ENCODE measurements at places on chromosomes 2 and 18.

DNA sequence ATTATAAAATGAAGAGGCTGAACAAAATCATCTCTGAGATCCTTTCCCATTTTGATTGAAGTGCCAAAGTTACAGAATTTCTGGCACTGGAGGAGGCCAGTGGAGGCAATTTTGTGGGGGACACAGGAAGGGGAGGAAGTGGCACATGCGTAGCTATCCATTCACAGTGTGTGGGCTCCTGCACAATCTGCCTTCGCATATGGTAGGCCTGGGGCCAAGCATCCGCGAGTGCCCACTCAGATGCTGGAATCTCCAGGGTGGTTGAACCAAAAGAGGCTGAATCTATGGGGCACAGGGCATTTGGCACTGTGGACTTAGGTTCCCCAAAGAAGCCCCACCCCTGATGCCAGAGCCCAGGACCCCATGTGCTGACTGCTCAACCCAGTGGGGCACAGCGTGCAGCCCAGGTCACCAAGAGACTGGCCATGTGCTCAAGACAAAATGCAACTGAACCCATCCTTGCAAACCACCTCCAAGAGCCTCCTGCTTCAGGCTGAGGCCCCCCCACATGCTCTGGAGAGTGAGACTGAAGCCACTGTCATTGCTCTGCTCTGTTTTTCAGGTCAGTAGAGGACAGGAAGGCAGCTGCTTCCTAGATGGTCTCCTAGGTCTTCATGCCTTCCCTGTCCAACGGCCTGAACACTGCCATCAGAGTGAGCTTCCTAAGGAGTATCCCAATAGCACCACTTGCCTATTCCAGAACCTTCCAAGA lies 28.5 kb downstream of the ST8SIA5 start:
- no peaks in the 10 kb centered on the region for H3K36me3 ChIP-seq
- DNase-seq, result no peak
- H3K27ac ChIP-seq, result no peak overlapping the region

DNA sequence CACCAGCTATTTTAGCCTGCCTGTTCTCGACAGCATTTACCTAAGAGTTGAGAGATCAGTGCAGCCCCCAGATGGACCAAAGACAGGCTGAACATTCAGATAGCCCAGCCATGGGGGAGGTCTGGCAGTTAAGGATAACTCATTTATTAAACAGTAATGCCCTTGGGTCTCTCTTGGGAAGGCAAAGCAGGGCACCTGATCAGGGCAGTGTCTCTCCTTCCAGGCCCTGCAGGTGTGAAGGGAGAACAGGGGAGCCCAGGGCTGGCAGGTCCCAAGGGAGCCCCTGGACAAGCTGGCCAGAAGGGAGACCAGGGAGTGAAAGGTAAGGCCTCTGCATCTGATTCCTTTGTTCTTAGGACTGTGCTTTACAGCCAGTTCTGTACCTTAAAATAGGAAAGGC lies 49.6 kb downstream of the MARCO start:
- H3K4me3 ChIP-seq, result no peak overlapping the region
- H3K4me1 ChIP-seq, result no peaks in the 10 kb centered on the region
- no peaks in the 10 kb centered on the region for H3K36me3 ChIP-seq
- no peak overlapping the region for H3K27ac ChIP-seq
- H3K27me3 ChIP-seq, result peaks cover 34% of the 10 kb centered on the region

- no peak overlapping the region for H3K27ac ChIP-seq
- no peak overlapping the region for H3K4me3 ChIP-seq
- H3K4me1 ChIP-seq, result peaks cover 31% of the 10 kb centered on the region
- H3K36me3 ChIP-seq, result no peaks in the 10 kb centered on the region
These were observed 61.8 kb downstream of the NEDD4L start for GRCh38 chr18:58105888-58106260.

DNA sequence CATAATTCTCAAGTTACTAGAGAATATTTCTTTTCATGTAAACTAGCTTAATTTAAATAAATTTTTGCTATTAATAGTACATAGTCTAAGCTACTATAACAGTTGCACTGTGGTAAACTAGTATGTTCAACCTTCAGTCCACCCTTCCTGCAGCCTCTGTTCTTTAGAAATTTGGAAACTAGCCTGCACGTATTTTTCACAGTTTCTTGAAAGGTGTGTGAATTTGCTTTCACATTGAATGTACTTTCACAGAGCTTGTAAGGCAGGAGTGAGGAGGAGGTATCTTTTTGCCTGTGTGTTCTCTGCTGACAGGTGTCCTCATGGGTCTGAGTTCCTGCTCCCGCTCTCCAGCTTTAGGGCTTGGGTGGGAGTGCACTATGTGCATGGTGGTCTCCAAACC lies 117.5 kb downstream of the ATP9B start:
- no peaks in the 10 kb centered on the region for H3K27me3 ChIP-seq
- H3K36me3 ChIP-seq, result no peaks in the 10 kb centered on the region
- no peaks in the 10 kb centered on the region for H3K4me1 ChIP-seq
- no peak overlapping the region for H3K4me3 ChIP-seq

- H3K36me3 ChIP-seq, result no peaks in the 10 kb centered on the region
- H3K4me1 ChIP-seq, result no peaks in the 10 kb centered on the region
- DNase-seq, result no peak
These were observed 22.5 kb upstream of the SIGLEC15 start for GRCh38 chr18:45802814-45803492.

DNA sequence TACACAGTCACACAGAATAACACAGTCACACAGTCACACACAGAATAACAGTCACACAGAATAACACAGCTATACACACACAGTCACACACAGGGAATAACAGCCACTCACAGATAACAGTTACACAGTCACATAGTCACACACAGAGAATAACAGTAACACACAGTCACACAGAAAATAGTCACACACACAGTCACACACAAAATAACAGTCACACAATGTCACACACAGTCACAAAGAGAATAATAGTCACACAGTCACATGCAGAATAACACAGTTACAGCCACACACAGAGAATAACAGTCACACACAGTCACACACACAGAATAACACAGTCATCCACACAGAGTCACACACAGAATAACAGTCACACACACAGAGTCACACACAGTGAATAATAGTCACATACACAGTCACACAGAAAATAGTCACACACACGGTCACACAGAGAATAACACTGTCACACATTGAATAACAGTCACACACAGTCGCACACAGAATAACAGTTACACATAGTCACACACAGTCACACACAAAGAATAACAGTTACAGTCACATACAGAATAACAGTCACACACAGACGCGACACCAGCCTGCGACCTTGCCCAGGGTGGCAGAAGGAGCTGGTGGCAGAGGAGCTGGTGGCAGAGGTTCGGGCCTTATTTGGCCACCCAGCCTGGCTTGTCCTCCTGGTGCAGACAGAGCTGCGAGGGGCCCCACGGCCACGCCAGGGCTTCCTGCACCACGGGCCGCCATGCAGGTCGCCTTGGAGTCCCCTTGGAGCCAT lies 51.3 kb downstream of the RAMP1 start:
- H3K27ac ChIP-seq, result no peak overlapping the region
- H3K27me3 ChIP-seq, result peaks cover 8% of the 10 kb centered on the region
- no peak for DNase-seq
- no peaks in the 10 kb centered on the region for H3K36me3 ChIP-seq
- H3K4me3 ChIP-seq, result no peak overlapping the region

DNA sequence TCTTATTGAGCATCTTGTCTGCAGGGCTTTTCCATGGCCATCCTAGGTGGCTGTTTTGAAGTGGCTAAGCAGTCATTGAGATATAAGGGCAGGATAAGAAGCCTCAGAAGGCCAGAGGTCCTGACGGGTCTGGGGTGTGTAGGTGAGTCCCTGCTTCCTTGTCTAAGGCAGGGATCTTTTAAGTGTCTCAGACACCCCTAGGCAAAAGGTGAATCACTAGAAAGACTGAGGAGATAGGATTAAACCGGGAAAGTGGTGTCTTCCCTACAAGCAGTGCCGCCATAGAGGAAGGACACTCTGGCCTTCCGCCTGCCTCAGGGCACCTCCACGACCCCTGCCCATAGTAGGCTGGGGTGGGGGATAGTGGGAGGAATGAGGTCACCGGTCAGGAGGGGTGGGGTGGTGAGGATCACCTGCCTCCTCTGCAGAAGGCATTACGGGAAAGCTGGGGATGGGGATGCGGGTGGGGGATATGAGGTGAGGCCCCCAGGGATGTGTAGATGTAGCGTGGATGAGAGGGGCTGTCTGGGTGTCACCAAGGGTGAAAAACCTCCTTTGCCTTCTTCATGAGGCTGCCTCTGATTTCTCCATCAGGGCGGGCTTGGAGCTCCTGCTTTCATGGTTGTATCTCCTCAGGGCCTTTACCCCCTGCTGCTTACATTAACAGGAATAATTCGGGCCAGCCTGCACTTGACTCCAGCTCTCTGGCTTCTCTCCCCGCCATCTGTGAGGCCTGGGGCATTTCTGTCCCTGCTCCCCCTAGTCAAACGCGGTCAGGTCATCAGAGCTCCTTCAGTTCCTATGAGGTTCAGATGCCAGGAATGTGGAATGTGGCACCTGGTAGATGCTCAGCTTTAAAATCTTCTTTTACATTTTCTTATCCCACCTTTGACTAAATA lies 244.0 kb downstream of the DYSF start:
- H3K4me3 ChIP-seq, result no peak overlapping the region
- H3K4me1 ChIP-seq, result peaks cover 24% of the 10 kb centered on the region
- no peak overlapping the region for H3K27ac ChIP-seq
- no peak for DNase-seq
- peaks cover 43% of the 10 kb centered on the region for H3K27me3 ChIP-seq
- H3K36me3 ChIP-seq, result no peaks in the 10 kb centered on the region

- DNase-seq, result no peak
- H3K36me3 ChIP-seq, result no peaks in the 10 kb centered on the region
- no peak overlapping the region for H3K4me3 ChIP-seq
- no peaks in the 10 kb centered on the region for H3K27me3 ChIP-seq
These were observed 393.0 kb upstream of the SALL3 start for GRCh38 chr18:78586586-78586985.

- no peaks in the 10 kb centered on the region for H3K27me3 ChIP-seq
- H3K36me3 ChIP-seq, result no peaks in the 10 kb centered on the region
- H3K4me1 ChIP-seq, result peaks cover 5% of the 10 kb centered on the region
- H3K4me3 ChIP-seq, result no peak overlapping the region
- no peak overlapping the region for H3K27ac ChIP-seq
These were observed 137.8 kb downstream of the CCDC102B start for GRCh38 chr18:68935686-68936085.

GRCh38 chr2:132549935-132550670 lies 119.9 kb downstream of the LYPD1 start:
- H3K27me3 ChIP-seq, result no peaks in the 10 kb centered on the region
- no peak overlapping the region for H3K27ac ChIP-seq
- DNase-seq, result no peak
- H3K4me3 ChIP-seq, result no peak overlapping the region
- H3K4me1 ChIP-seq, result no peaks in the 10 kb centered on the region

DNA sequence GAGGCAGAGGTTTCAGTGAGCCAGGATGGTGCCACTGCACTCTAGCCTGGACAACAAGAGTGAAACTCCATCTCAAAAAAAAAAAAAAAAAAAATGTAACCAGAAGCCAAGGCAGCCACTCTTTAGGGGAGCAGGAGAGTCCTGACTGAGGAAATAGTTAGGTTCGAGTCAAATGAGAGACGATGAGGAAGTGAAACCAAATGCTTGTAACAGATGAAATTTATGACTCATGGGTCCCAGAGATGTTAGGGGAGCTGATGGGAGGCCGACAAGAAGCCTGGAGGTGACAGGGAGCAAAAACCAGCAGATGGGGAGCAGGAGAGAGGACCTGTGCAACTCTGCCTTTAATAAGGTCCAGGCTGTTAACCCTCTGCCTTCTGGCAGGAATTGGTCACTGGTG lies 756.1 kb upstream of the DDX18 start:
- no peak overlapping the region for H3K4me3 ChIP-seq
- H3K27me3 ChIP-seq, result no peaks in the 10 kb centered on the region
- no peak for DNase-seq
- H3K4me1 ChIP-seq, result no peaks in the 10 kb centered on the region

DNA sequence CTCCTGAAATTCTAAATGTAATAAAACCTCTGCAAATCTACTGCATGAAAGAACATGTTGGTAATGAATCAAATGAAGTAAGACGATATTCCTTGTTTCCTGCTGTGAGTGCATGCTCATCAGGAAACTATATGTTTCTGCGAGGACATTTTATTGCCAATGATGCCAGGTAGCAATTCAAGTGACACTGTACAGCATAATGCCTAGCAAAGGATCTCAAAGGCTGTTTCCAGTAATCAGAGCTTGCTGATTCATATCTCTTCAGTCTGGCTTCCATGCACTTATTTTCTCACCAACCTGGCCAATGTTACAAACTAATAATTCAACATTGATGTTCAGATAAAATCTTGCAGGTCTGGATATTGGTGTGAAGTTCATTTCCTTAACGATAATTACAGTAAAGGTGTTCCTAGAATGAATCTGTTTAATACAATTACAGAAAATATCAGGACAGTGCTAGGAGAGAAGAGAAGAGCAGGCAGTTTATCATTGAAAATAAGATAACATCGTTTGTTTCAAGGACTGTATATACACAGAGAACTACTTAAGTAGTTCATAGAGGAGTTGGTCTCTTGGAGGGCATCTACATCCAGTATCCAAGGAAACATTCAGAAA lies 568.5 kb upstream of the SOX11 start:
- no peak for DNase-seq
- no peak overlapping the region for H3K4me3 ChIP-seq
- no peaks in the 10 kb centered on the region for H3K36me3 ChIP-seq
- no peak overlapping the region for H3K27ac ChIP-seq

GRCh38 chr2:236947896-236948295 lies 137.8 kb upstream of the COPS8 start:
- no peaks in the 10 kb centered on the region for H3K36me3 ChIP-seq
- no peak overlapping the region for H3K4me3 ChIP-seq
- H3K27ac ChIP-seq, result no peak overlapping the region
- no peak for DNase-seq
- H3K4me1 ChIP-seq, result no peaks in the 10 kb centered on the region
- no peaks in the 10 kb centered on the region for H3K27me3 ChIP-seq

GRCh38 chr18:24802456-24802855 lies 342.0 kb downstream of the HRH4 start:
- no peaks in the 10 kb centered on the region for H3K27me3 ChIP-seq
- no peak overlapping the region for H3K27ac ChIP-seq
- no peaks in the 10 kb centered on the region for H3K4me1 ChIP-seq
- DNase-seq, result no peak
- no peak overlapping the region for H3K4me3 ChIP-seq
- H3K36me3 ChIP-seq, result no peaks in the 10 kb centered on the region

GRCh38 chr18:7545734-7546133 lies 21.4 kb upstream of the PTPRM start:
- no peak overlapping the region for H3K27ac ChIP-seq
- H3K4me1 ChIP-seq, result no peaks in the 10 kb centered on the region

DNA sequence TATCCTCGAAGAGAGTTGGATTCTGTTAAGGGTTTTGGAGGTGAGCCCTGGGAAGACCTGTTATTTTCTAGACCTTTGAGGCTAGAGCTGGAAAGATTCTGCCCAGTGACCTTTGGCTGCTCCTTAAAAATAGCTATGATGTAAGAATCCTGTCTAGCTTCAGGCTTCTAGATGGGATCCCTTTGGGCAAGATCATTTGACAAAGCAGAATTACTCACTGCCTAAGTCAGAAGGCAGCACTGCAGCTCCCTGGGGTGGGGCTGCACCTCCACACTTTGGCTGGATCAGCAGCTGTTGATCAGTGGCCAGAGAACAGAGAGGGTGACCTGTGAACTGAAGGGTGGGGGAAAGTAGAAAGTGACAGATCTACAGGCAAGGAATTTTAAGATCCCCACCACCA lies 103.8 kb downstream of the ASAP2 start:
- H3K27me3 ChIP-seq, result no peaks in the 10 kb centered on the region
- DNase-seq, result no peak
- H3K36me3 ChIP-seq, result no peaks in the 10 kb centered on the region
- peaks cover 11% of the 10 kb centered on the region for H3K4me1 ChIP-seq
- H3K27ac ChIP-seq, result no peak overlapping the region

GRCh38 chr2:16615687-16616615 lies 49.7 kb downstream of the CYRIA start:
- H3K27ac ChIP-seq, result no peak overlapping the region
- H3K27me3 ChIP-seq, result no peaks in the 10 kb centered on the region
- H3K4me1 ChIP-seq, result no peaks in the 10 kb centered on the region
- no peaks in the 10 kb centered on the region for H3K36me3 ChIP-seq

Measured in HepG2 (cell line).